ENCODE measurements at places on chromosomes 1 and 21. TPM values are rescaled to one million over a fixed set of nuclear protein-coding genes. Genes with fewer than 3 reads are reported as not detected.
A peak's percentile ranks its signal among the peaks of the same experiment; 100 is the strongest.

GRCh38 chr21:14741256-14741655, 195.1 kb upstream of the SAMSN1 start:
- no peak for DNase-seq

DNA sequence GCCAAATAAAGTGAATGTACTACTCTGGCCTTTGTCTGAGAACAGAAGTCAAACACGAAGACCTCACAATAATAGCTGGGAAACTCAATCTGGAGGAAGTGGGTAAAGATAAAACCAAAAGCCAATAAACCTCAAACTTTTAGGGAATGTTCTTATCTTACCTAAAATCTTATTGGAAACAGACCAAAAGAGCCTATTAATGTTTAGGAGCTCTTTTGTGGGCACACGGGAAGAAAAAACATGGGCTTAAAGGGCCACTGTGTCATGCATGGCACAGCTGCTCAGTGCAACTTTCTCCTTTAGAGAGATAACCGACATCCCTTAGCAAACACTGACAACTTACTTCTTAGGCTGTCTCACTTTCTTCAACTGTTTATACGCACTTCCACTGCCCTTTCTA, 16.1 kb downstream of the EIF2B3 start:
- no peak for DNase-seq

DNA sequence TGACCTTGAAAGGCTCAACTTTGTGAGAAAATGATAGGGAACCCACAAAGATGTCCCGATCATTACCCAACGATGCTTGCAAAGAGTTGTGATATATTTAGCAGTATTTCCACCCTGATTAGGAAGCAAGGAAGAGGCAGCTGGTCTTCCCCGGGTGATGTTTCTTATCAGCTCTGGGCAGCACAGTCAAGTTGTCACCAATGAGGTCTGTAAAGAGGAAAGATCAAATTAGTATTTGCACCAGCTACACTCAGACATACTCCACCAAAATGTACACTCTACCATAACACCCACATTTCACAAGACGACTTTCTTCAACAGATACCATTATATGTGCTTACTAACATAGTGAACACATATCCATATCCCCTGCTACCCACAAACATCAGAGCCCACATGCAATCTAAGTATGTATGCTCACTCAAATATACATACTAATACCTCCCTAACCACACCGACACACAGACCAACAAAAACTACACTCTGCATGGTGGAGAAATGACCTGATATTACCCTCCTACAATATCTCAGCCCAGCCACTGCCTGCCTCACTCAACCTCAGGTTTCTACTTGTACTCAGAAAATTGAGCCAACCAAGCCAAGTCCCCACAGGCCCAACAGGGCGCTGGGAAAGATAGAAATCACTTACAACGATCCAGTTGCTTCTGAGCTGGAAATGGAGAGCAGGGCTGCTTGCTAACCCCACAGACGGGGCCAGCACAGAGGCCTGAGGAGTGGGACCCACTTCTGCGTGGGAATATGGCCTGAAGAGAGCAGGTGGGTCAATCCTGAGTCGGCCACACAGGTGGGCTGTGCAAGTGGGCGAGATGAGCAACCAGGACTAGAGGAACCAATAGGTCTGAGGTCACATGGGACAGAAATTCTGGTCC, 4.6 kb upstream of the BTG2 start:
- DNase-seq, result no peak

GRCh38 chr1:22815421-22816066, 104.9 kb downstream of the EPHB2 start:
- no peak for DNase-seq

DNA sequence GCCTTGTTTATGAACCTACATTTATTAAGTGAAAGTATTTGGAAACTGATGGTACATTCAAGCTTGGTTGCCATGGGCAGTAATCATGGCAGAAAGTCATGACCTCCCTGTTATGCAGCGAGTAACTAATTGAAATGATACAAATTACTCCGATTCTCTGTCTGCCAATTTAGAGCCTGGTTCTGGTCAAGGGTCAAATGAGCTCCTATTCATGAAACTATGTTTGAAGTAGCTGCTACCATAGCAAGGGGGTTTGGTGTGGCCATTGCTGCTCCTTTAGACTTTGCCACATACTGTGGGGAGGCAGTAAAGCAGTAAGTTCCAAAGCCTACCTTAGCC, 187.2 kb upstream of the FOXD3 start:
- no peak for DNase-seq

- DNase-seq, result peak; percentile 62
Measured at GRCh38 chr1:210250998-210251679, 18.5 kb downstream of the SERTAD4 start.

The AMY1C gene
- total RNA-seq, result 35.3 TPM

The NPHS2 gene
- total RNA-seq, result not detected

Measured in lower lobe of right lung (tissue), 2 donors.